Activated T-cell treated with anti-CD3 and anti-CD28 coated beads, Interleukin-2, amount 50 U/mL, for 48 hours (primary cell): ENCODE measurements at places on chromosomes 16 and 17.

DNA sequence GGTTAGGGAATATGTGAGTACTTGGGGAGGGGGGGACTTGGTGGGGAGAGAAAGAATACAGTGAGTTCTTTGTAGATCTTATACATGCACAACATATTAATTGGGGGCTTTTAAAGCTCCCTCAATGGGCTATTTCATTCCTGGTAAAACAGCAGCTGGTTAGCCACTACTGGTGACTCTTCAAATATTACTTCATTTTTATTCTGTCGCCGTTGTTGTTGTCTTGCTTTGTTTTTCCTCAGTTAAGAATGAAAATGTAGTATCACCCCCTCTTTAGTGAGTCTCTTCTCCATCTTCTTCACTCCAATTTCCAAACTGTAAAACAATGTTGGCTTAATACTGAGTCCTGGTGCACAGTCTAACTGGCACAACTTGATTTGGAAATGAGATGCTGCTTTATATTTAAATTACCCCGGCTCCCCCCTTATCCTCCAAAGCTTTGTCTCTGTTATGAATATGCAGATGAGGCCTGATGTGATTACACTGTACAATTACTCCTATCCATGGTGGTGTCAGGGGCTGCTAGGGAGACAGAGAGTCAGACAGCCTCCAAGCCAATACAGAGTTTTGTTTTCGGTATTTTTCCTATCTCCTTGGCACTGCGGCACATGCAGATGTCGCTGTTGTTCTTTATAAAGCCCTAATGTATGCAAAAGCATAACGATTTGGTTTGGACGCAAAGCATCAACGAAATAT lies 256.9 kb upstream of the PMFBP1 start:
- no peak for DNase-seq

DNA sequence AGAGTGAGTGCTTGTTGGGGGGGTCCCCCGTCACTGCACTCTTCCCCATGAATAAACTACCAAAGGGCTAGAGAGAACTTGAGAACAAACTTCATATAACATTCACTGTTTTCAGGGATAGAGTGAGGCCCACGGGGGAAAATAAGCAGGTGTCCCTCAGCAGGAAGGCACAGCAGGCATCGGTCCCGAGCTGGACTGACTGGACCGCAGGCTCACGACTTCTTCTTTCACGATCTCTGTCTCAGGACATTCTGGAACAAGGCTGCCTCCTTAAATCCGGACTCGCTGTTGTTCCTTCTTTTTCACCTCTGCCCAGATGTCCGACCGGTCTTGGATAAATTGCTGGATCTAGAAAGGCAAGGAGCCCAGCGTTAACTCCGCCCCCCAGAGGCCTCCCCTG lies 14.8 kb downstream of the CCDC42 start:
- DNase-seq: no peak

GRCh38 chr17:12107905-12108304 lies 87.2 kb downstream of the MAP2K4 start:
- DNase-seq: no peak

DNA sequence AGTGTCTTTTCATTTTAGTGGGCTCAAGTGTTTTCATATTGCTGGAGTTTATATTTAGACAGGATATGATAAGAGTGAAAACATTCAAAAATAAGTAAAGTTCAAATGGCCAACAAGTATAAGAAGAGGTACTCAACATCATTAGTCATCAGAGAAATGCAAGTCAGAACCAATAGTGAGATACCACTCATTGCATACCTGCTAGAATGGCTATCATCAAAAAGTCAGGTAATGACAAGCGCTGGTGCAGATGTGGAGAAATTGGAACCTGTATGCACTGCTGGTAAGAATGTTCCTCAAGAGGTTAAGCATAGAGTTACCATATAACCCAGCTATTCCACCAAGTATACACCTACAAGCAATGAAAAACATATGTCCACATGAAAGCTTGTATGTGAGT lies 87.8 kb downstream of the WNT3 start:
- no peak for DNase-seq

DNA sequence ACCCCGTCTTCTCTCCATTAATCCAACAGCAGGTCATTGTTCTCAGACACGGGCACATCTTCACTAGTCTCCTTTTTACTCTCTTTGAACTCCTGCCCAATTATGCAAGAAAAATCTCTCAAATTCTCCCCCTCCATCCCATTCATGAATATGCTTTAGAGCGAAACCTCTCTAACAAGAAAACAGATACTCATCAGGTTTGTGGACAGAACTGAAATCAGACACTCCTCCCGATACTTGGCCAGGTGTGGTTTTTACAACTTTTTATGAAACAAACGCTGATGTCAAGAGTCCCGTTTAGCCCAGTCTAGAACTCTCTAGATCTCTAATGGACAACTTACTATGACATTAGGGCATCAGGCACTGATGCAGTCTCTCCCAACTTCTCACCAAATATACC lies 40.9 kb downstream of the PIK3R5 start:
- DNase-seq: no peak

DNA sequence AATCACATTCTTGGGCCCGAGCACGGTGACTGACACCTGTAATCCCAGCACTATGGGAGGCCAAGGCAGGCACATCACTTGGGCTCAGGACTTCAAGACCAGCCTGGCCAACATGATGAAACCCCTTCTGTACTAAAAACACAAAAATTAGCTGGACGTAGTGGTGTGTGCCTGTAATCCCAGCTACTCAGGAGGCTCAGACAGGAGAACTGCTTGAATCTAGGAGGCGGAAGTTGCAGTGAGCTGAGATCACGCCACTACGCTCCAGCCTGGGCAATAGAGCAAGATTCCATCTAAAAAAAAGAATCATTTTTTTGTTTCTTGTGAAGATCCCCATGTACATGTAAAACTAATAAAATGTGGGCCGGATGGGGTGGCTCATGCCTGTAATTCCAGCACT lies 53.1 kb upstream of the ATF7IP2 start:
- DNase-seq: no peak

- DNase-seq: no peak
Observed at GRCh38 chr16:69538808-69539207, 27.0 kb upstream of the NFAT5 start.

DNA sequence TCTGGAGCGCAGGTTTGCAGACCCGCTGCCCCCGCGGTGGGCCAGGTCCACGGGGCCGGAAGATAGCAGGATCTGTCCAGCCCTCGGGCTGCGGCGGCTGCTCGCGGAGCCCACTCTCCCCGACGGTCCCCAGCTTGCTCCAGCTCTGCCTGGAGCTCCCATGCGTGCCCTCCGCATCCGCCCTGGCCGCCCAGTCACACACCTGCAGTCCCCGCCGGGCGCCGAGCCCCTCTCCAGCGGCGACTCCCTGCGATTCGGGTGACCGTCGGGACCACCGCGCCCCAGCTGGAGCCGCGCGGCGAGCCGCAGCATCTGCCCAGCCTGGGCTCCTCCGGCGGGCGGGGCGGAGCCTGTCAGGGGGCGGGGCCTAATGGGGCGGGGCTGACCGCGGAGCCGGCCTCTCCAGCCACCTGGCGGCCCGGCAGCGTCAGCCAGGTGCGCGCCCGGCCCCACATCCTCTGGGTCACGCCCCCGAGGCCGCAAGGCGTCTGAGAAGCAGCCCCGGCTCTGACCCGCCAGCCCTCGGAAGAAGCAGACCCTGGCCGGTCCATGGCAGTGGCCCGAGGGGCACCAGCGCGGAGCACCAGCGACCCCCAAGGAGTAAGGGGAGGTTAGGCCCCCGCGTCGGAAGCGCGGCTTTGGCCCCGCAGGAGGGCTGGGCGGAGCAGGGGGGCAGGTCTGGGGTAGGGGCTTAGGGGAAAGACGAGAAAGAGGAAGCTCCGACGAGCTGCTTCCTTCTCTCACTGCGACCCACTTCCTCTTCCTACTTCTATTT lies at the start of gene PIK3R5:
TSS of gene PIK3R5 (minus strand) at position 314 of the 775 bp plus-strand sequence. CDS start 54,213 bp downstream, outside the sequence.
- peak; percentile 86 for DNase-seq

DNA sequence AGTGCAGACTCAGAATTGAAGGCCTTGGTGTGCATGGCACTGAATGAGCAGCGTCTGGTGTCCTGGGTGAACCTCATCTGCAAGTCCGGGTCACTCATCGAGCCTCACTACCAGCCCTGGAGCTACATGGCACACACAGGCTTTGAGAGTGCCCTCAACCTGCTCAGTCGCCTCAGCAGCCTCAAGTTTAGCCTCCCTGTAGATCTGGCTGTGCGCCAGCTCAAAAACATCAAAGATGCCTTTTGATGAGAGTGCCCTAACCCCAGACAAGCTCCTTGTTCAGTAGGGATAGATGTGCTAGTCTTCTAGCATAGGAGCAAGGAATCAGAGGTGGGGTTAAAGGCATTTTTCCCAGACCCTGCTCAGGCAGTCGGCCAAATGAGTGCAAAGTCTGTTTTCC lies 6.7 kb upstream of the RPL27 start:
- no peak for DNase-seq

DNA sequence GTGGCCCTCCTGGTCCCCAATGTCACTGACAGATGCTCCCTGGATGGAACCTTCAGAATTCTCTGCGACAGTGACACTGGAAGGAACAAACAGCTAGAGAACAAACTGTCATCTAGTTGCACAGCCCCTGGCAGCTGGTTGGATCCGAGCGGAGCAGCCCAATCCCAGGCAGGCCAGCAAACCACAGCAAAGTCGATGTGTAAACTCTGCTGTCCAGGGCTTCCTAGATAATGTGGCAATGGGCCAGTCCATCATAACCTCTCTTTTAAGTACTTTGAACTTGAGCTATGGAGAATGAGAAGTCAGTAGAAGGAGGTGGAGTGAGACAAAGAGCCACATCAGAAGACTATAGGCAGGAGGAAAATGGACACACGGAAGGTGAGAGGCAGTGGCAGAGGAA lies 323.0 kb downstream of the CBLN1 start:
- DNase-seq: no peak

DNA sequence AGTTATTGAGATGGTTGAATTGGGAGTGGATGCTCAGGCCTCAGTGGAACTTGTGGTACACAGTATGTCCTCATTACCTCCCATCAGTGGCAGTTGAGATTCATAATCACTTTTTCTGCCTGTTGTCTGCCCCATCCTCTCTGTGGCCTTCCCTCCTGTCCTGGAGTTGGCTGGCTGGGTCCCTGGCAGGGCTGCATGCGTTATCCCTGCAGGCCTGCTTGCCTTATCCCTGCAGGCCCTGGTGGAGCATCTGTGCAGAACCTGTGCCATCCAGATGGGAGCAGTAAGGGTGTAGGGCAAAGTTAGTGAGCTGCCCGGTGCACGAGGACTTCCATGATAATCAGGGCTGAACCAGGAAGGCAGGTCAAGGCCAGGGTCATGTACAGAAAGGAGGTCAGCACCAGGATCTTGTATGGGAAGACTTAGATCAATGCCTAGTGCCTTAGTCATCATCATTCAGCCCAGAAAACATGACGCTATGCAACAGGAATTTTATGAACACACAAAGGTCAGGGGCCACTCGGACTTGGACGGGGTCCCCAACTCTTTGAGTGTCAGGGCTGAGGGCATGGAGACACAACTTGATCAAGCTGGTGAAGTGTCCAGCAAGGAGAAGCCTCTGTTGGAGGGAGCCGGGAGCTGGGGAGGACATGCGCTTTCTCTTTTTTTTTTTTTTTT lies 47.2 kb downstream of the ABCC1 start:
- DNase-seq: no peak

DNA sequence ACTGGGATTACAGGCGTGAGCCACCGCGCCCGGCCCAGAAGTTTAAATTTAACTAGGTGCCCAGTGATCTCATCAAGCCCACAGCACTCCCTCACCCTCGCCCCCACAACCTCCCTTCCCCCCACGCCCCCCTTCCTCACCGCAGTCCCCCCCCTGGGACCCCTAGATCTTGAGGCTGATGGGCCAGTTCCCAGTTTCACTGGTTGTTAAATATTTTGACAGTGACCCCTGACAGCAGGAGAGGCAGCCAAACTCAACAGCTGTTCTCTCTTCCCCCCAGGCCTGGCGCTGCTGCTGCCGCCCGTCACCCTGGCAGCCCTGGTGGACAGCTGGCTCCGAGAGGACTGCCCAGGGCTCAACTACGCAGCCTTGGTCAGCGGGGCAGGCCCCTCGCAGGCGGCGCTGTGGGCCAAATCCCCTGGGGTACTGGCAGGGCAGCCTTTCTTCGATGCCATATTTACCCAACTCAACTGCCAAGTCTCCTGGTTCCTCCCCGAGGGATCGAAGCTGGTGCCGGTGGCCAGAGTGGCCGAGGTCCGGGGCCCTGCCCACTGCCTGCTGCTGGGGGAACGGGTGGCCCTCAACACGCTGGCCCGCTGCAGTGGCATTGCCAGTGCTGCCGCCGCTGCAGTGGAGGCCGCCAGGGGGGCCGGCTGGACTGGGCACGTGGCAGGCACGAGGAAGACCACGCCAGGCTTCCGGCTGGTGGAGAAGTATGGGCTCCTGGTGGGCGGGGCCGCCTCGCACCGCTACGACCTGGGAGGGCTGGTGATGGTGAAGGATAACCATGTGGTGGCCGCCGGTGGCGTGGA lies 15.6 kb downstream of the QPRT start:
- DNase-seq: no peak

DNA sequence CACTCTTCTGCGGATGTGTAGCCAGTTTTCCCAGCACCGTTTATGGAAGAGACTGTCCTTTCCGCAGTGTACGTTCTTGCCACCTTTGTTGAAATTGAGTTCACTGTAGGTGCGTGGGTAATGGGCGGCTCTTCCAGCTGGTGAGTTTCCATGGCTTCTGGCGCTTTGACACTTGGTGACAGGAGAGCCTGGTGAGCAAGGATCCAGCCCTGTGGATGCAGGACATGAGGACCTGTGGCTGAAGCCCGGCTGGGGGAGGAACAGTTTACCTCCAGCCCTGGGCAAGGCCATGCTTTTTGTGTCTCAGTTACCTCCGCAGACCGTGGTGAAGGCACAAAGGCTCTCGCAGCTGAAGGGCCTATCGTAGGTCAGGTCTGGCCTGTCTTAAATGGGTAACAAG lies 166.5 kb downstream of the LAT start:
- no peak for DNase-seq

DNA sequence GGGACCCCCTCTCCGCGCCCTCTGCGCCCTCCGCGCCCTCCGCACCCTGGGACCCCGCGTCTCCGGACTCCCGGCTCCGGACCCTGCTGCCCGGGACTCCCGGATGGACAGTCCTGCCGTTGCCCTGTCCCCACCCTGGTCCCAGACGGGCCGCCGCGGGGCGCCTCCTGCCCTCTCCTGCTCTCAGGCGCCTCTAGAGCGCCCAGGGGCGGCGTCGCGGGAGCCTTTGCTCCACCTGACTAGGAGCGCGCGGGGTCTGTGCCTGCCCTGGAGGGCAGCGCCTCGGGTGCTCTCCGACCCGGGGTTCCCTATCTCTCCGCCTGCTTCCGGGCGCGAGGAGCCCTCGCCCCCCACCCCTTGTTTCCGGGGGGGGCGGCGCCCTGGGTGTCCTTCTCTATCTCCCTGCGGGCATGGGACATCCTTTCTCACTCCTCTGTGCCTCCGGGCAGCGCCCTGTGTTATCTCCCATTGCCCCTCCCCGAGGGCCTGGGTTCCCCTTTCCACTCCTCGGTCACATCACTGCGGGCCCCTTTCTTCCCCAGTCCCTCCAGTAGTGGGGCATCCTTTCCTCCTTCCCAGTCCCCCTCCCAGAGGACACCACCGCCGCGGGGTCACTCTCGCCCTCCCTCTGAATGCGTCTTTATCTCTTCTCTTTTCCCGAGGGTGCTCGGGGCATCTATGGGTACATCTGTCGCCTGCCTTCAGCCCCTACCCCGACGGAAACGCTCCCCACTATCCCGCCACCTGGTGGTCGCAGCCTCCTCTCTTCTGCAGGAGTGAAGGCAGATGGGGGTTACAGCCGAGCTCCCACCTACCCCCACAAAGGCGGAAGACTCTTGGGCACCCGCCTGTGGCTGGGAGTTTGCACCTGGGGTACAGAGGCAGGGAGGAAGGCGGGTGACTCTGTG lies 875 bp downstream of the PRKCB start:
- DNase-seq: peak; percentile 76

GRCh38 chr17:75757086-75757681 lies 7.8 kb downstream of the GALK1 start:
- DNase-seq: no peak
